ENCODE measurements at places on chromosomes 6 and 20. TPM values are rescaled to one million over a fixed set of nuclear protein-coding genes. Genes with fewer than 3 reads are reported as not detected.

CYP39A1 gene
- 10.4 TPM for total RNA-seq

GMPR gene
- total RNA-seq, result 62.1 TPM

MYCT1 gene
- total RNA-seq, result 12.1 TPM

ANKRD66 gene
- total RNA-seq, result not detected

COL9A3 gene
- 22.4 TPM for total RNA-seq
